Muscle of leg (tissue), 16 donors: ENCODE measurements at places on chromosomes 12 and 14. TPM values are rescaled to one million over a fixed set of nuclear protein-coding genes. Genes with fewer than 3 reads are reported as not detected.

- DNase-seq = no peak
Observed at GRCh38 chr12:127393465-127393864, 873.5 kb upstream of the TMEM132C start.

FUT8 gene
- 17.5 TPM for total RNA-seq

DNA sequence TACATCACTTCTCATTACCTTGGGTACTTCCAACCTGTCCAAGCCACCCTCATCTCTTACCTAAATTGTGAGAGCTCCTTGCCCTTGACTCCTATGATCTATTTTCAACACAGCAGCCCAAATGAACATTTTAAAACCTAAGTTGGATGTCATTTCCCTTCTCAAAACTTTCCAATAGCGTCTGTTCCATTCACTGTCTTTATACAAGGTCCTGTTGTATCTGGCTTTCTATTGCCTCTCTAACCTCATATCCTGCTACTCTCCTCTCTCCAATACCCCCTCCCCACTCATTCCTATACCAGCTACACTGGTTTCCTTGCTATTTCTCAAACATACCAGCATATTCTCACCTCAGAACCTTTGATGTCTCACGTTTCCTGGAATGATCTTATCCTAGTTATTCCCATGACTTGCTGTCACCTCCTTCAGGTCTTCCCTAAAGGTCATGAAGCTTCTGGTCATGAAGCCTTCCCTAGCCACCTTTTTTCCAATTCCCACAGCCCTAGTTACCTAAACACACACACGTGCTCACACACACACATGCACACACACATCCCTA is 4.1 kb upstream of the KANSL2 start:
- DNase-seq = no peak

DNA sequence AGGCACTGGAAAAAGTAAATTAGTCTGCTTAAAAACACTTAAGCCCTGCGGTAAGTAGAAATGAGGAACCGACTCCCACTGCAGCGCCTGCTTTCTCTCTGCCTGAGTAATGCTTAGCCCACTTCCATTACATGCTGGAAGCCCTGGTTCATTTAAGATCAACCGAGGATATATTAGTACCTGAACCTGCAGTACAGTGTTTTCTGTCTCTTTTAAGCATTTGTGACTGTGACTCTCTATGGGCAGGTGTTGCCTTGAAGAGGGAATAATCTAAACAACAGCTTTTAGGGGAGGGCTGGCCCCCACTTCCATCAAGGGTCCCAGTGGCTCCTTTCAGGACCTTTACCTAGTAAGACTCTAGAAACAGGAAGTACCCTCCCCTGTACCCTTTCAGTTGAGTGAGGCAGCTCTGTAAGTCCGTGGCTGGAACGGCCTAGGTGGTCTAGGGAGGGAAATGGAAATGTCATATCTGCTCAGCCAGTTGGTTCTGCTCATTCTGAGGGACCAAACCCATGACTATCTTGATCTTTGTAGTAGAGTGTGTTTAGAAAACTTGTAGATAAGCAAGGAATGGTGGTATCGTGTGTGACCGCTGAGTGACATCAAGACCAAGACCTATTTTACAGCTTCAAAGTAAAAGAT is 56.2 kb downstream of the FNTB start:
- DNase-seq = no peak

GRCh38 chr12:39116861-39117260 is 211.5 kb upstream of the CPNE8 start:
- DNase-seq = no peak

GZMB gene
- total RNA-seq = 0.22 TPM
